Activated T-cell treated with anti-CD3 and anti-CD28 coated beads, Interleukin-2, amount 50 U/mL, for 72 hours (primary cell): ENCODE measurements at places on chromosomes 6 and 20.

GRCh38 chr6:1311400-1312202 is at the start of gene FOXQ1:
Gene FOXQ1, plus strand, starts transcription at chr6:1312098. Its CDS starts 607 bp downstream, at chr6:1312705.
- H3K27me3 ChIP-seq: peaks cover 78% of the 10 kb centered on the region
- peak; percentile 29 for DNase-seq
- H3K4me3 ChIP-seq: peak within 1 kb of the TSS; percentile 72
- peaks cover 5% of the 10 kb centered on the region for H3K36me3 ChIP-seq
- peaks cover 40% of the 10 kb centered on the region for H3K4me1 ChIP-seq

DNA sequence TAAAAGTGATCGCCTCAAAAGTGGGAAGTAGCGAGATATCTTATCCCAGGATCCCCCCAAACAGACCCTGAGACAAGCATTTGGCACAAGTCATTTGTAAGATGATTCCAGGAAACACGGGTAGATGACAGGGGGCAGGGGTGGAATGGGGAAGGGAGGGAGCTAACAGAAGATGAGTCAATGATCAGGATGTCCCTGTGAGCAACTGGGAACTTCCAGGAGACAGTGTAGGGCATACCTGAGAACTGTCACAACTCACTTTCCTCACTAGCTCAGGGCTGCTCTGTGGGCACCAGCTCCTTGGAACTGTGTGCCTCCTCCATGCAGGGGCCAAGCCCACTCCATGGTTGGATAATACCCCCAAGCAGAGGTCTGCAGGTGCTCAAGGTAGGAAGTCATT is 38.5 kb upstream of the VSX1 start:
- no peaks in the 10 kb centered on the region for H3K4me1 ChIP-seq
- peaks cover 6% of the 10 kb centered on the region for H3K27me3 ChIP-seq

DNA sequence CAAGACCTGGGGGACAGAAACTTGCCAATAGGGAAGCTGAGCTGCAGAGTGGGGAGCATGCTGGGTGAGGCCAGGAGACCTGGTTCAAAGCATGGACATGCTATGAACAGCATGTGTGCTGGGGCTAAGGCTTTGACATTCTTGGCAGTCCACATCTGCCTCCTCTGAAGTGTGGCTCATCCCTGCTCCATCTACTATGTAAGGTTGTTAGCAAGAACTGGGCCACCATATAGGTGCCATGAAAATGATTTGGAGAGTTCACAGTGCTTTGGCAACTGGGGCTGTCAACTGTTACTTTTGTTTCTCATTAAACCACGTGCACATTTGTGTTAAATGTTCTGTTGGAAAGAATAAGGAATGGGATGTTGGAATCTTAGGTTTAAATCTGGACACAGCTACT is 311.1 kb downstream of the CDC5L start:
- no peaks in the 10 kb centered on the region for H3K27me3 ChIP-seq
- peaks cover 17% of the 10 kb centered on the region for H3K4me1 ChIP-seq
- no peak overlapping the region for H3K27ac ChIP-seq
- H3K4me3 ChIP-seq: no peak overlapping the region
- DNase-seq: no peak
- H3K36me3 ChIP-seq: no peaks in the 10 kb centered on the region

- no peaks in the 10 kb centered on the region for H3K36me3 ChIP-seq
- H3K27me3 ChIP-seq: no peaks in the 10 kb centered on the region
- DNase-seq: no peak
- peaks cover 18% of the 10 kb centered on the region for H3K4me1 ChIP-seq
- no peak overlapping the region for H3K4me3 ChIP-seq
Observed at GRCh38 chr20:57384953-57385761, 6.0 kb upstream of the RBM38 start.

- no peak overlapping the region for H3K4me3 ChIP-seq
- no peaks in the 10 kb centered on the region for H3K27me3 ChIP-seq
- H3K36me3 ChIP-seq: peaks cover 5% of the 10 kb centered on the region
- no peaks in the 10 kb centered on the region for H3K4me1 ChIP-seq
- DNase-seq: no peak
- no peak overlapping the region for H3K27ac ChIP-seq
Observed at GRCh38 chr6:166573511-166574216, 12.8 kb downstream of the RAMACL start.

DNA sequence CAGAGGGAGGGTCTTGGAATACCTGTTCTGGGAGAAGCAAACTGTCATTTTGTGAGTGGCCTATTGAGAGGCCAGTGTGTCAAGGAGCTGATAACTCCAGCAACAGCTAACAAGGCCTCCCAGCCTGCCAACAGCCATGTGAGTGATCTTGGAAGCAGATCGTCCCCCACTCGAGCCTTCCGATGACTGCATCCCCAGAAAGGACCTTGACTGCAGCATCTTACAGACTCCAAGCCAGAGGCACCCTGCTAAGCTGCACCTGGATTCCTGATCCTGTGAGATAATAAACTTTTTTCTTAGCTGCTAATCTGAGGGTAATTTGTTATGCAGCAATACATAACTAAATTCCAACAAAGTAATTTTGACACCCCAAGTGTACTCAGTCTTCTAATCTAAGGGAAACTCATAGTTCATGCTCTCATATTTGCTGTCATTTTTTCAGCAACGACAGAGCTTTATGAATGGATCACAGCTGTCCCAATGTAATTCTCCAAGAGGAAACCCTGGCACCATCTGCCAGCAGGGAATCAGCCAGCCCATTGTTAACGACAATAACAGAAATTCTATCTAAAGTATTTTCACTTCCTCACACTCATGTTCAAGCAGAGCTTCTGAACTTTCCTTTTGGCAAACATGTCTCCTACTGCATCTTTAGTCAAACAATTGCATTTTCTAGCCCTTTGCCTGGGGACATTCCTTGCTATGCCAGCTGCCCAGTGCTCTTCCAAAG is 470.2 kb upstream of the BTBD3 start:
- H3K4me3 ChIP-seq: no peak overlapping the region
- H3K36me3 ChIP-seq: no peaks in the 10 kb centered on the region
- no peaks in the 10 kb centered on the region for H3K27me3 ChIP-seq
- H3K4me1 ChIP-seq: no peaks in the 10 kb centered on the region
- no peak for DNase-seq

DNA sequence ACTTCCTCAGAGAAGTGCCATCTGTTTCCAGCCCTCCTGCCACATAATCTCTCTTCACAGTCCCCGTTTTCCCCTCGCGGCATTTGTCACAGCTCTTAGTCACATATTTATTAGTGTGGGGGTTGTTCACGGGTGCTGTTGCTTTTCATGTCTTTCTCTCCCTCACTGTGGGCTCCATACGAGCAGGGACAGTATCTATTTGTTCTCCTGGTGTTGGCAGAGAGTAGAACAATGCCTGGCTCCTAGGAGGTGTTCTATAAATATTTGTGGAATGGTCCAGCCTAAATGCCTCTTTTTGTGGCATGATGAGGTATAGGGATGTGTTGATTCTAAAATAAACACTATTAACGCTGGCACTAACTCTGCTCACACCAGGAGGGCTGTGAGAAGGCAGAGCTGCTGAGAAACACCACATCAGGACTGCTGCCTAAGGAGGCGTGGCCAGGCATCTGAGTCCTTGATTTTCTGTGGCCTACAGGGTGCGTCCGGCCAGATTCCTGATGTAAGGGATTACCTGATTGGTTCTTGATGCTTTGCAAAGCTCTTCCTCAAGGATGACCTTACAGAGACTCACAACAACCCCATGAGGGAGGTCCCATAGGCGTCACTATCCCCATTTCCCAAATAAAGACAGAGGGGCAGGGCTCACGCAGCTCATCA is 219.8 kb upstream of the ARID1B start:
- no peak for DNase-seq
- H3K27me3 ChIP-seq: peaks cover 10% of the 10 kb centered on the region
- H3K4me3 ChIP-seq: no peak overlapping the region
- peaks cover 7% of the 10 kb centered on the region for H3K36me3 ChIP-seq
- peaks cover 5% of the 10 kb centered on the region for H3K4me1 ChIP-seq
- H3K27ac ChIP-seq: no peak overlapping the region

DNA sequence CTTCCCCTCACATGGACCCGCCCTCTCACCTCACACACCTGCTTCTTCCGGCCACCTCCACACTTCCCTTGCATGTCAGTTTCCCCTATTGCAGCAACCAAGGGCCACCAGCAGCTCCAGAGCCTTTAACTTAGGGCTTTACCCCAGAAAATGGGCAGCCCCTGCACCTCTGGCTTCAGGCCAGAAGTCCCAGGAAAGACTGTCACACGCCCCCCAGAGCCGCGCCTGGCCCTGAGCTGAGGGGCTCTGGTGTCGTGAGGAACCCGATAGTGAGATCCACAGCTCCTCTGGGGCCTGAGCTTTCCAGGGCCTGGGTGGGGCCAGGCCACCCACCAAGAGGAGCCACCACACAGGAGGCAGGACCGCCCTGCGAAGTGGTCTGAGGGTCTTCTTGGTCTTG is 182.4 kb downstream of the DLL1 start:
- H3K36me3 ChIP-seq: peaks cover 3% of the 10 kb centered on the region
- no peak for DNase-seq
- H3K4me3 ChIP-seq: no peak overlapping the region
- no peak overlapping the region for H3K27ac ChIP-seq
- peaks cover 6% of the 10 kb centered on the region for H3K27me3 ChIP-seq

DNA sequence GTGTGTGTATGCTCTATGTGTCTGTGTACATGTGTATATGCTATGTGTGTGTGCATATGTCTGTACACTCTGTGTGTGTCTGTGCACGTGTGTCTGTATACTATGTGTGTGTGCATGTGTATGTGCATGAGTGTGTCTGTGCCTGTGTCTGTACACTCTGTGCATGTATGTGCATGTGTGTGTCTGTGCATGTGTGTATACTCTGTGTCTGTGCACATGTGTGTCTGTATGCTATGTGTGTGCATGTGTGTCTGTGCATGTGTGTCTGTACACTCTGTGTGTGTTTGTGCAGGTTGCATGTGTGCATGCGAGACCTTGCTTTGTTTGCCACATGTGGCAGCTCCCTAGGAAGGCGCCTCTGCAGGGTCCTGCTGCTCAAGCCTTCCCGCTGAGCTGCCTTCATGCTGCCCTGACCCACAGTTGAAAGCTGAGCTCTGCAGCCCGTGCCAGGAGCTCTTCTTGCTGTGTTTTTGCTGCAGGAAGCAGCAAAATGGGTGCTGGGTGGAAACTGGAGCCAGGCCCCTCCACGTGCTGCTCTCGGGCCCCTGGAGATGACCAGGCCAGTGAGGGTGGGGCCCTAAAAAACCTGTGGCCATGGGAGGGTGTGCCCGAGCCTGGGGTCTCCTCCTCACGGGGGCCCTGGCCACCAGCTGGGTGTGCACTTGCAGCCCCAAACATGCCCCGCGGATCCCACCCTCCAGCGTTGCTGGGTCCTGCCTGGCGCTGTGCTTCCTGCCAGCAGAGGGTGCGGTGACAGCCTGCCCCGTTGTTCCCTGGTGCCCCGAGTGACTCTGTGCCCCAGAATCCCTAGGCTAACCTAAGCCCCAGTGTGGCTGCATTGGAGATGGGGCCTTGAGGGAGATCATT is 109.1 kb downstream of the DACT2 start:
- H3K4me1 ChIP-seq: no peaks in the 10 kb centered on the region
- H3K36me3 ChIP-seq: no peaks in the 10 kb centered on the region
- DNase-seq: no peak
- H3K27me3 ChIP-seq: no peaks in the 10 kb centered on the region

DNA sequence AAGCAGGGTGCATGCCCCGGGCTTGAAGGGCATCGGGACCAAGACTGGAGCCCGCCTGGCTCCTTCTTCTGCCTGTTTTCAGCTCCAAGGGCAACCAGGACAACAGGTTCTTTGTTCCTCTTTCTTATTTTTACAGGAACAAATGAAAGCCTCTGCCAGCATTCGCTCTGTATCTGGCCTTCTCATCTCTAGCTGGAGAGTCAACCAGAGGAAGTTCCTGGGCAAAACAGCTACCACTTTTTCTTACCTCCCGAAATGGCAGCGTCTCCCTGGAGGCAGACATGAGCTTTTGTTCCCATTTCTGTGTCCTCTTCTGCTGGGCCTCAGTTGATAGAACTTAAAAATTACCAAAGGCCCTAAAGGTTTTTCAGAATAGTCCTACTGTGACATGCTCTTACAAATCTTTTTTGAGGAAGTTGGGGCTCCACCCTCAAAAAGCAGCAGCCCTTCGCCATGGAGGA is 74.1 kb upstream of the NAA20 start:
- H3K4me1 ChIP-seq: peaks cover 25% of the 10 kb centered on the region
- no peak overlapping the region for H3K4me3 ChIP-seq
- H3K27ac ChIP-seq: no peak overlapping the region
- peaks cover 32% of the 10 kb centered on the region for H3K27me3 ChIP-seq
- DNase-seq: no peak

DNA sequence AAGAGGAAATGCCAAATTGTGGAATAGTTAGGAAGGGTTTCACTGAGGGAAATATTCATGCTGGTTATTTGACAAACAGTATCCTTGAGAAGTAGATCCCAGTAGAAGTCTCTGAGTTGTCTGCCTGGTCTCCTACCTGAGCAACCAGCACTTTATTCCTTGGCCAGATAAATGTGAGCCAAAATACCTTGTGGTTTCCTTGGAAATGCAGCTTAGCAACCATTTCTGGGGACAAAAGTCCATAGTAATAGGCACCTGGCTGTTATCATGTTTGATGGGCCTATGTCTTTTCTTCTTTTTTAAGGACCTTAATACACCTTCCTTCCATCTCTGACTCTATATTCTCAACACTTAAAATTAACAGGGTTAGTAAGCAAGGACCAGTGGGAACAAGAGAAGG is 217.1 kb upstream of the MARCKS start:
- no peak for DNase-seq
- peaks cover 7% of the 10 kb centered on the region for H3K4me1 ChIP-seq
- H3K27me3 ChIP-seq: peaks cover 5% of the 10 kb centered on the region
- no peak overlapping the region for H3K27ac ChIP-seq
- H3K36me3 ChIP-seq: peaks cover 1% of the 10 kb centered on the region

GRCh38 chr6:48084201-48084600 is 26.8 kb downstream of the PTCHD4 start:
- no peaks in the 10 kb centered on the region for H3K4me1 ChIP-seq
- no peak overlapping the region for H3K4me3 ChIP-seq
- no peaks in the 10 kb centered on the region for H3K36me3 ChIP-seq
- no peaks in the 10 kb centered on the region for H3K27me3 ChIP-seq

DNA sequence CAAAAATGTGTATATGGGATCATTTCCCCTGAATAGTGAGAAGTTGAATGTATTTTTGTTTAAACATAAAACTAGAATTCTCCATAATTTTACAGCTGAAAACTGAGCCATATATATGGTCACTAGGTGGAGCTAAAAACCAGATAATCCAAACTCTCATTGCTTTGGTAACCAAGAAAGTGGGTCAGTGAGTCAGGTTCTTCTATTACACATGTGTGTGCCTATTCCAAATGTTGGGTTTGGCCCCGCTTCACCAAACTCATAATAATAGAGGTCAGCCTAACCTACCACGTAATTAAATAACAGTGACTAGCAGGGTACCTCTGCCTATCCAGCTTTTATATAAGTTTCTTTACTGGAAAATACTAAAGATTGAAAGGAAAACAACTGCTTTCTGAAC is 19.3 kb upstream of the RNGTT start:
- H3K27me3 ChIP-seq: no peaks in the 10 kb centered on the region
- H3K36me3 ChIP-seq: no peaks in the 10 kb centered on the region
- DNase-seq: peak; percentile 19

DNA sequence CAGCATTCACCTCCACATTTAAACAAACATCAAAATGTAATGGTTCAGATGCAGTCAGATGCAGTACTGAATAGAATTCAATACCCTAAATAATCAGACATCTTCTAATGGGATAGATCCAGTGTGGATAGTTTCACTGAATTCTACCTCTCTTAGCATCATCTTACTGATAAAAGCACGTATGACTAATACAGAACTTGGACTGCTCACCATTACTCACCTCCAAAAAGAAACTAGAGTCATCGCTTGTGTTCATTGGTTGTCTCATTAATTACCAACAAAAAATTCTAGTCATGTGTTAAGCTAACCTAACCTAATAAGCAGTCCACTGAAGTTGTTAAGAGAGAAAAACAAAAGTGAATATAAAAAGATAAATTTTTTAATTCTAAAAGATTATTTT is 165.9 kb upstream of the IRAK1BP1 start:
- no peaks in the 10 kb centered on the region for H3K36me3 ChIP-seq
- no peaks in the 10 kb centered on the region for H3K4me1 ChIP-seq
- no peak for DNase-seq
- no peaks in the 10 kb centered on the region for H3K27me3 ChIP-seq
